Heart left ventricle (tissue), 16 donors: ENCODE measurements at places on chromosomes 3 and 15.

- no peak for DNase-seq
These were observed 110.3 kb downstream of the PDE8A start for GRCh38 chr15:85091990-85092389.

DNA sequence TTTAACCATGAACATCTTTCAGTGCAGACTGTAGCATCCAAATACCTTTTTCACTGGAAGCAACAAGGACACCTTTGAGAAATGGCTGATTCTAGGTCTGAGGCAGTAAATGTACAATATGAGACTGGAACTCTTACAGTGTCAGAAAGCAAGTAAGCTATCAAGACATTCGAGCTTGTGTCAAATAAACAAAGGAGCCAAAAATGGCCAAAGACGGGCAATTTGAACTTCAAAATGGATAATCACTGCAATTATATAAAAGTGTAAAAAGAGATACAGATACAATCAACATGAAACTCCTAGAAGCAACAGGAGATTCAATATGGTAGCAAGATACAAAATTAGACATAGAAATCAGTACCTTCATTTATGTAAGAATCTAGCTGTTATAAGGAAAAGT lies 138.5 kb upstream of the CCDC54 start:
- no peak for DNase-seq

DNA sequence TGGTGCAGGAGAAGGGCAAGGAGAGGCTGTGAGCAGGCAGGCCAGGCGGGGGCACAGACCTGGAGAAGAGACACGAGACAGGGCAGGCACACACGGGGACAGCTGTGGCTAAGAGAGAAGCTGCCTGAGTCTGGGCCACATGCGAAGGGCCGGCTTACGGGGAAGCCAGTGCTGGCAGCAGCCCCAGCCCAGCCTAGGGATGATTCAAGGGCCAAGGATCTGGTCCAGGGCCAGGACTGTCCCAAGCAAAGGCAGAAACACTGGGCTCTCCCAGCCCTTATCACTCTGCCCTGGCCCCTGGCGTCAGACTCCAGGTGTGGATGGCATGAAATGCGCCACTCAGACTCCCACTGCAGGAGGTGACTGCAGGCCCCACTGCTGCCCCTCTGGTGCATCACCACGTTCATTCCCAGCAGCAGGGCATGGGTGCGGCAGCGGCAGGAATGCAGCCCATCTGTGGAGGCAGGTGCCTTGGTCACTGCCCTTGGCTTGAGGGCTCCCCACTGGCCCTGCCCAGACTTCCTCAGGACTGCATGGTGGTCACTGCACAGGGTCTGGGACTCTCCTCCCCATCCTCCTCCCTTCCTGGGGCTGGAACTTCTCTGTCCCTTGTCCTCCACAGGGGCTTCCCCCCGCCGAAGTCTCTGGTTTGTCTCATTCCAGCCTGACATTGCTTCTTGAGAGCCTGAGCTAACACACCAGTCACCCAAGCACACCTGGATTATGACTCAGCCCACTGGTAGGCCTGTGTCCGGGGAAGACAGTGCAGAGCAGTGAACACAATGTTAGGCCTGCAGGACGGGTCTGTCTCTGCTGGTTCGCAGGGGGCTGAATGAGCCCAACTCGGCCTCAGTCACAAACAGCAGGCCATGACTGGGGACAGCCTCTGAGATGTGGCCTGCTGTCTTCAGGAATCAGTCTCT lies 69.3 kb downstream of the TBC1D2B start:
- peak; percentile 57 for DNase-seq

- no peak for DNase-seq
These were observed 21.0 kb upstream of the SHISA5 start for GRCh38 chr3:48524970-48525369.

GRCh38 chr3:187321766-187322165 lies 30.2 kb upstream of the MASP1 start:
- no peak for DNase-seq

- no peak for DNase-seq
These were observed 47.0 kb upstream of the TRPM1 start for GRCh38 chr15:31148297-31149087.

DNA sequence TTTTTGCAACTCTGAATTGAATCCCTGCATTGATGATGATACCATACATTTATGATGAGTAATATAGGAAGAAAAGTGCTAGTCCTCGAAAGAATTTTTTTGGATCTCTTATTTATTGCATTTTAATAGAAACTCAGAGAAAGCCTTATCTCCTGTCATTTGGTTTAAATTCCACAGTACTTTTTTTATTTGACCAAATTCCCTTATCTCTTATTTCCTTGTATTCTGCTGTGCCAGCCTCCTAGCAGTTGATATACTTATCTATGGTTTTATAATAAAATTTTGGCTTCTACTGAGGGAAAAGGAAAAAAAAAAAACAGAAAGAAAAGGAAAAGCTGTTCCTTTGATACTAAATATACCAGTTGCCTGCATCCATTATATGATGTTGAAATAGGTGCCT lies 535.1 kb upstream of the NR2F2 start:
- DNase-seq = no peak

- DNase-seq = no peak
These were observed 435.6 kb upstream of the RASGRP1 start for GRCh38 chr15:39000008-39000734.

GRCh38 chr3:168493412-168494205 lies 397.9 kb upstream of the GOLIM4 start:
- no peak for DNase-seq

GRCh38 chr3:115712871-115713270 lies 89.6 kb downstream of the GAP43 start:
- DNase-seq = no peak

- DNase-seq = no peak
These were observed 29.0 kb downstream of the PTPN23 start for GRCh38 chr3:47409688-47410416.

- DNase-seq = no peak
These were observed 7.5 kb downstream of the CMTM7 start for GRCh38 chr3:32399030-32399620.

GRCh38 chr3:11247362-11247761 lies 24.8 kb upstream of the ATG7 start:
- no peak for DNase-seq

DNA sequence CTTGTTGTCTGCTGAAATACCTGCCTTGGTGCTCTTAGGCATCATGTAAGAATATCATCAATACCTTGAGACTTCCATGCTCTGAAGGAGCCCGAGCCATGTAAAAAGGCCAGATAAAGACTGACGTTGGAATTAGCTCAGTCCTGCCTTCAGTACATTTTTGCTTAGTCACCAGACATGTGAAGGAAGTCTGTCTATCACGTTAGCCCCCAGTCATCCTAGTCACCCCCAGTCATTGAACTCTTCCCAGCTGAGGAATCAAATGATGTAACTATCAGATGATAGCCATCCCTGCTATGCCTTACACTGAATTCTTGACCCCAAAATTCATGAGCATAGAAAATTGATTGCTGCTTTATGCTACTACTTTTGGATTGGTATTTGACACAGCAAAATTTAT lies 351.2 kb upstream of the SGO1 start:
- no peak for DNase-seq

- no peak for DNase-seq
These were observed 87.0 kb downstream of the SV2B start for GRCh38 chr15:91186904-91187656.

- no peak for DNase-seq
These were observed 42.5 kb downstream of the CHSY1 start for GRCh38 chr15:101209285-101209845.

DNA sequence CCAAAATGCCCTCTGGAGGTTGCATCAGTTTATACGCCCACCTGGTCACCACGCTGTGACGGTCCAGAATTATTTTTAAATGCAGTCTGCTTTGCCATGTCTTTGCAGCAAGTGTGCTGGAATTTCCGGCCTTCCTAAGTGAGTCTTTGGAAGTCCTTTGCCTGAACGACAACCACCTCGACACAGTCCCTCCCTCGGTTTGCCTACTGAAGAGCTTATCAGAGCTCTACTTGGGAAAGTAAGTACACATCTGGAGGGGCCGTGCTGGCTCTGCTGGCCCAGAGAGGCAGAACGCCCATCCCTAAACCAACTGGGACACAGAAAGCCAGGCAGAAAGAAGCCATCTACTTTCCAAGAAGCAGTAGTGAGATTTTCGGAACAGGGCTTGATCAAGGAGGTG lies 101.8 kb downstream of the LRRK1 start:
- DNase-seq = peak; percentile 11

DNA sequence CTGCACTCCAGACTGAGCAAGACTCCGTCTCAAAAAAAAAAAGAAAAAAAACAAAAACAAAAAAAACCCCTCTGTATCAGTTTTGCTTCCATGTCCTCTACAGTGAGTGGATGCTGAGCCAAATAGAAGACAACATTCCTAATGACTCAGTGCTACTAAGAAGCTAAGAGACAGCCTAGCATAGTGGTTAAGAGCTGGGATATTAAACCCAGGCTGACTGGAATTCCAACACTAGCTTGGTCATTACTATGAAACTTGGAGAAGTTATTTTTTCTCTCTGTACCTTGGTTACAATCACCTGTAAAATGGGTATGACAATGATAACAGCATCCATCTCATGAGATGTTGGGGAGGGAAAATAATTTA lies 60.9 kb upstream of the PYGO1 start:
- DNase-seq = no peak

GRCh38 chr3:31482493-31483200 lies 50.1 kb upstream of the STT3B start:
- DNase-seq = no peak

DNA sequence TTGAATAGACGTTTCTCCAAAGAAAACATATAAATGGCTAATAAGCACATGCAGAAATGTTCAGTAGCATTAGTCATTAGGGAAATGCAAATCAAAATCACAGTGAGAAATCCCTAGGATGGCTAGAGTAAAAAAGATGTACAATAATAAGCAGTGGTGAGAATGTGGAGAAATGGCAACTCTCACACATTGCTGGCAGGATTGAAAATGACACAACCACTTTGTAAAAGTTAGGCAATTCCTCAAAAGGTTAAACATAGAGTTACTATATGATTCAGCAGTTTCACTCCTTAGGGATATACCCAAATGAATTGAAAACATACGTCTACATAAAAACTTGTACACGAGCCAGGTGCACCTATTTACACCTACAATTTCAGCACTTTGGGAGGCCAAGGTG lies 108.7 kb downstream of the ITPR1 start:
- DNase-seq = no peak

DNA sequence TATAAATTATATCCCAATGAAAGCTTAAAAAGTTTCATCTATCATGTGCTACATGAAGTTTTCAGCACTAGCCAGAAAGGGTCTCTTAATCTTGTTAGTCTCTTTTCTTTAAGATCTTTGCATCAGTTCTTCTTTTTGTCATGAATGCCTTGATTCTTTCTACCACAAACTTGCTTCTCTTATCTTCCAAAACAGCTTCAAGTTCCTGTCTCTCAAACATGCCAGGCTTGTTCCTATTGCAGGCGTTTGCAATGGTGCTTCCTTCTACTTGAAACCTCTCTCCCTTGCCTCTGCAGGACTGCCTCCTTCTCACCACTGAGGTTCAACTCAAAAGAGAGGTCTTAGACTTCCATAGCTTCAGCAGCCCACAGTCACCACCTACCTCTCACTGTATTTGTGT lies 104.3 kb upstream of the FRMD4B start:
- DNase-seq = no peak

GRCh38 chr3:28206479-28206878 lies 34.9 kb upstream of the CMC1 start:
- no peak for DNase-seq

GRCh38 chr3:194091141-194091540 lies 44.8 kb upstream of the HES1 start:
- DNase-seq = no peak

DNA sequence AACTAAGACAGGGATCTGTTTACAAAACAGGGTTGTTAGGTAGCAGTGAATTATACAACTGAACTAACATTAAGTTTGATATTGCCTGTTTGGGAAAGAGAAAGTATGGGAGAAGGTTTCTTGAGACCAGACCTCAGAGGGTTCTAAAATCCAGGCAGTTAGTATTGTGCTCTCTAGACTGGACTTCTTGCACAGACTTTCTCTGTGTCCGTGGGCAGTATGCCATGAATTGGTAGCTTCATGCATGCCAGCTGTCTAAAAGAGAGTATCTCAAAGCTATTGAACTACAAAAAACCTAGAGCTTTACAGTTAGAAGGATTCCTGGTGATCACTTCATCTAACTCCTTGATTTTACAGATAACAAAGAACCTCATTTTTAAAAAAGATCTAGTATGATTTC lies 12.5 kb downstream of the SAMD7 start:
- DNase-seq = no peak

DNA sequence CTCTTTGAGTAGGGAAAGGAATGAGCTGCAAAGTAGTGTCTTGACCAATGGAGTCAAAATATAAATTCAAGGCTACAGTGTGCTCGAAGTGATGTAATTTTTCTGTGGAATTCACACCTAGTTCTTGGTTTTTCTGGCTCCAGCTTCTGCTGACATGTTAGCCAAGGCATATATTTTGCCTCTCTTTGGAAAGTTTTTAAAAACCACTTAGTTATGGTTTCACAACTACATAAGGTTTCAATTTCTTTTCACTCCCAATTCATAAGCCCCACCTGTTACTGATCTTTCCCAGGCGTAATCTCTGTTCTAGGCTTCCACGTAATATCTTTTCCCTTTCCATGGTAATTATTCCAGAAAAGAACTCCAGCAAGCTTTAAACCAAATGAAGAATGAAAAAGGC lies 46.9 kb downstream of the GADL1 start:
- no peak for DNase-seq

DNA sequence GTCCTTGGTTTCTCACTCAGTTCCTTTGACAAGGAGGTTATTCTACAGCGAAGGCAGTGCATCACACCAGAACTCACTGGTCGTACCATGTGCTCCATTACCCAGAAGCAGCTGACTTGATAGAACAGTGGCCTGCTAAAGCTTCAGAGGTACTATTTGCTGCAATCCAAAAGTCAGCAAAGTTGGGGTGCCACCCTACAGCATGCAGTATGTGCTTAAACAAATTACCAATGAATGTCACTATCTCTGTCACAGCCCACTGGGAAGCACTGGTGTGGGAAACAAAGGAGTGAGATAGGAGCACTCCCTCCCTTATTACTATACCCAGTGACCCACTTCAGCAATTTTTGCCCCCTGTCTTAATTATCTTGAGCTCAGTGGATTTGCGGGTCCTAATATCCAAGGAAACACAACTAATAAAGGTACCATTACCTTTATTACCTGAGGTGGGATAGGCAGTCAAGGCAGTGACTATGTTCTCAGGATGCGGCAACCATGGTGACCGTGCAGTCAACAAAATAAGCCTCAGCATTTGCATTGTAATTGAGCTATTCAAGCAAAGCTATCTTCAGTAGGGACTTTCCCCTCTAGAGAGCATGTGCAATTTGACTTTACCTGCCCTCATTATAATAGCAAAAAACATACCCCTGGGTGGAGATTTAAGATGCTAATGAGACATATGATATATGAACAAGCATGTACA lies 199.4 kb downstream of the OCA2 start:
- DNase-seq = no peak

GRCh38 chr3:122312826-122313225 lies 12.2 kb upstream of the CSTA start:
- DNase-seq = no peak

DNA sequence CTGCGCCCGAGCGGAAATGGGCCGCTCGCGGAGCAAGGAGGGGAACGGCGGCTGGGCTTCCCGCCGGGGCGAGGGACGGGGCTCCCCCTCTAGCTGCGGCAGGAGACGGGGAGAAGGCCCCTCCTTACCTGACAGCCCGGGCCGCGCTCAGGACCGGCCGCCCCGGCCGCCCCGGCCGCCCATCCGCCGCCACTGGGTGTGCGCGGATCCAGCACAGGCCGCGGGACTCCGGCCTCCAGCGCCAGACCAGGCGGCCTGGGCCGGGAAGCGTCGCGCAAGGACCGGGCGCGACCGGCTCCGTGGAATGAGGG lies 296 bp downstream of the TPRA1 start:
- DNase-seq = no peak

- DNase-seq = no peak
These were observed 108.2 kb downstream of the LRRK1 start for GRCh38 chr15:101027273-101027901.
